ENCODE measurements at places on chromosomes 16 and 17. TPM values are rescaled to one million over a fixed set of nuclear protein-coding genes. Genes with fewer than 3 reads are reported as not detected.
A peak's percentile ranks its signal among the peaks of the same experiment; 100 is the strongest.

- DNase-seq, result no peak
These were observed 162.1 kb upstream of the MPHOSPH6 start for GRCh38 chr16:82331974-82332750.

- no peak for DNase-seq
These were observed 3.3 kb upstream of the GAA start for GRCh38 chr17:80097844-80098691.

DNA sequence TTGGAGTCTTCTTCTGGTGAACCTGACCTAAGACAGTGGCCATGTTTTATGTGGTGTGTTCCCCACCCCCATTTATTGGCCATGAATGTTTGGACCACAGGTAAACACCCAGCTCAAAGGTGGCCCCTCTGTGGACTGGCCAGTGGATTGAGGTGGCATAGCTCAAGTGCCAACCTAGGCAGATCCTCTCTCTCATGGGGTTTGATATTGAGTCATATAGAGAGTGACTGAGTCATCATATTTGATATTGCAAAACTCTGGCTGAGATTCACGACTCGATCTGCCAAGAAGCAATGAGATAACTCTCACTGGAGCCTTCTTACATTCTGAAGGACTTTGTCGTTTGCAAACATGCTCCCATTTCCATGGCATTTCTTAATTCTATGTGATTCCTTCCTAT, 10.5 kb upstream of the TEKT3 start:
- peak; percentile 86 for DNase-seq

- DNase-seq, result no peak
These were observed 127.5 kb downstream of the BRIP1 start for GRCh38 chr17:61735807-61736206.

The LRRC75A gene
- 0.54 TPM for polyA plus RNA-seq

The SLC47A2 gene
- 0.16 TPM for polyA plus RNA-seq

All from A549 (cell line).